NCI-H526 (cell line): ENCODE measurements at places on chromosomes 11 and 22.

DNA sequence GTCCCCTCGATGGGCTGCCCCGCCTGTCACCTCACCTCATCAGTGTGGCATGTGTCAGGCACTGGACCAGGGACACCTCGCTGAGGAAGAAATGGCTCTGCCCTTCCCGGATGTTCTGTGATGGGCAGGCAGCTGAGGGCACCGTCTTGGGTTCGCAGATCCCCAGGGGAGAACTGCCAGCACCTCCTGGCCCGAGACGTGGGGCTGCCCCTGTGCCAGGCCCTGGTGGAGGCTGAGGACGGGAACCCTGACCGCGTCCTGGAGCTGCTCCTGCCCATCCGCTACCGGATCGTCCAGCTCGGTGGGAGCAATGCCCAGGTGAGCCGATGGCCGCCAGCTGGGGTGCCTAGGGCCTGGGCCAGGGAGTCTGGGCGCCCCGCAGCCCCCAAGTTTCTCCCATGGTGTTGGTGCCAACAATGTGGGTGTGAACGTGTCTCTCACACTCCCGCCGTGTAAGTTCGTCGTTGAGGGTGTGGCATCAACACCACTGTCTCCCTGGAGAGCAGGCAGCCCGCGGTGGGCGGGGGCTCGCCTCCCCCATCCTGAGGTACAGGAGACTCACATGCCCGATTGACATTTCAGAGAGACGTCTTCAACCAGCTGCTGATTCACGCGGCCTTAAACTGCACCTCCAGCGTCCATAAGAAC lies 7.3 kb upstream of the GTSE1 start:
- peak; percentile 49 for DNase-seq

DNA sequence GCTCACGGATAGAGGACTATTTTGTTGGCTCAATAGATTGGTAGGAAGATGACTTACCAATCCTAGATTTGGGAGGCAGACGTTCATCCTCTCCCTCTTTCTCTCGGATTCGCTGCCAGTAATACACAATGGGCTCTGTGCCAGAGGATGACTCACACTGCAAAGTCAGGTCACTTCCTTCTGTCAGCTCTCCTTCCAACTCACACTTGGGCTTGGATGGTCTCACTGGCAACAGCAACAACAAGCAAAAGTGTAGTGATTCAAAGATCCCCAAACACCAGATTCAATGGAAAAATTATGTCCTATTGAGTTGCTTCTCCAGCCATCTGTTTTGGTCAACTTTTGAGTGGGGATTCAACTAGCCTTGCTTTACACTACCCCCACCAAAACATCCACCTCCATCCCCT lies 21.7 kb upstream of the HSPA8 start:
- no peak for DNase-seq

- DNase-seq: no peak
These were observed 3.1 kb downstream of the CLMP start for GRCh38 chr11:123191939-123192338.

DNA sequence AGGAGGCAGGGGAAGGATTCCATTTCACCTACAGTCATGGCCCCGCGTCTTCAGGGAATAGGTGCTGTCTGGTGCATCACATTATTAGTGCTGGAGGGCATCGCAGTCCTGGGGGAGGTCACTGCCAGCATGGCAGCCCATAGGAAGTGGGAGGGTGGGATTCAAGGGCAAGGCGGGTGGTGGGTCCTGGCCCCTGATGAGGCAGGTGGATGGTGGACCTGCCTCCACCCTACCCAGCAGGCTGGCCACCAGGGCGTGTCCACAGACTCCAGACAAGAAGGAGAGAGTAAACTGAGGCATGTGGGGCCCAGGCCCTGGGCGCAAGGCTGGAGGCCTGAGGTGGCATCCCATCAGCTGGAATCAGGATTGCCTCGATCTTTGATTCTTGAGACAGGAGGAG lies 53.3 kb downstream of the RTN4R start:
- DNase-seq: no peak

DNA sequence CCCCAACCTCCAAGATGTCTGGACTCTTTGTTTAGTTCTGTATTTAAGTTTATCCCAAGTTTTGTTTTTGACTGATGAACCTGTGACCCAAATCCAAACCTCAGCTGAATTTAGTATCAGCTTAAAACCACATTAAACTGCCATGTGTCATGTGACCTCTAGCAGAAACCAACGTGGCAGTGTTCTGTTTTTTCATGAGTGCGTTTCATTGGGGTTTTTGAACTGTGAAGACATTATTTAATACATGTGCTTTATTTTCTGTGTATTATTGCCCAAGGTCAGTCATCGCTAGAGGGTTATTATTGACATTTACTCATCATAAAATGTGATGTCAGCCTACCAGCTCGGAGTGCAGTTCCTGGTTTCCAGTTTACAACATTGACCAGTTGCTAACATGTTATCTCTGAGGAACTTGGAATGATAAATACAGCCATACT lies 1.8 kb downstream of the TLCD5 start:
- DNase-seq: no peak

DNA sequence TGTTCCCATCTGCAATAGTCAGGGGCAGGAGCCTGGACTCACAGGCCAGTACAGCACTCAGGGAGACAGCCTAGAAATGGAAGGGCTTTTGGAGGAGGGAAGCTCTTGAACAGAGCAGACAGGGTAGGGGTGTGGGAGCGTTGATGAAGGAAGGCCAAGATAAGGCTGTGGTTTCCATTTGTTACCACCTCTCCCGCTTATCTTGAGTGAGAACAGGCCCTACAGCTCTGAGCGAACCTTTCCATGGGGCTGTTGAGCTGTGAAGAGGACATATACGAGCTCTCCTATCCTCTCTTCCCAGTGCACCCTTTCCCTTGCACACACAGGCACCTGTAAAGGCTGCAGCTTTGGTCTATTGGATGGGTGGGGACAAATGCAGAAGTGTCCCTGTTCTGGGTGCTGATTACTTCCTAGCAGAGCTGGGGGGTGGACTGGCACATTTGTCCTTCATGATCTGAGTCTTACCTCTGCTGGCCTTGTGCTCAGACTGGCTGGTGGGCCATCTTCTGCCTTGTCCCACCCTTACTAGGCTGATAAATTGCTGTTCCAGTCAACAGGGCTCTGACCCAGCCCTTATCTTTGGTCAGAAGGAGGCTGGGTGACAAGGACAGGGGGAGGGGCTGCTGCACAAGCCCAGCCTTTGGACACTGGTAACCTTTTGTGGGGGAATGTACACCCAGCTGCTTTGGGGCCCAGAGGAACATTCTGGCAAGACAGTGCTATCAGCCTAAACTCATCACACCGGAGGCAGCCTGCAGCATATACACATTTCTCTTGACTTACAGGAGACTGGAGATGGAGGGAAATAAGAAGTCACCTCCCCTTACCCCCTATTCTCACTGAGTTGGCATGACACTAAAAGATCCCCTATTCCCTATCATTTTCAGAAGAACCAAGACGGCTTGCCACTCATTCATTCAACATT lies 80.1 kb upstream of the NNMT start:
- no peak for DNase-seq

GRCh38 chr11:126904520-126904919 lies 96.0 kb downstream of the KIRREL3 start:
- no peak for DNase-seq

GRCh38 chr22:42320443-42321416 lies 50.3 kb upstream of the TCF20 start:
- DNase-seq: no peak

- peak; percentile 31 for DNase-seq
These were observed 5.5 kb downstream of the YDJC start for GRCh38 chr22:21624120-21624879.

DNA sequence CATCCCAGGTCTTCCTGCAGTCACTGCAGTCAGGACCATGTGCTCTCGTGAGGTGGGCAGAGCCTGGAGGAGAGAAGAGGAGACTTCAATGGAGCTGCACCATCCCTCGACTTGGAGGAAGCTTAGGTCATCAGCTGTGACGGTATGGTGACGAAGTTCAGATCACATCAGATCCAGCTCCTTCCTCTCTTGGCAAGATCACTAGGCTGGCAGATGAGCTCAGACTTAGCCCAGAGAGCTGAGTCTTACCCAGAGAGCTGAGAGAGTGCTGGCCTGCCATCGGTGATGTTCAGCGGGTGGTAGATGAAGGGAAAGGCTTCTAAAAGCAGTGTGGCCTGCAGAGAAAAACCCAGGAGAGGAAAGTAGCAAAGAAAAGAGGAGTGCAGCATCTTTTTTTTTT lies 1.8 kb upstream of the SLC15A3 start:
- DNase-seq: no peak

DNA sequence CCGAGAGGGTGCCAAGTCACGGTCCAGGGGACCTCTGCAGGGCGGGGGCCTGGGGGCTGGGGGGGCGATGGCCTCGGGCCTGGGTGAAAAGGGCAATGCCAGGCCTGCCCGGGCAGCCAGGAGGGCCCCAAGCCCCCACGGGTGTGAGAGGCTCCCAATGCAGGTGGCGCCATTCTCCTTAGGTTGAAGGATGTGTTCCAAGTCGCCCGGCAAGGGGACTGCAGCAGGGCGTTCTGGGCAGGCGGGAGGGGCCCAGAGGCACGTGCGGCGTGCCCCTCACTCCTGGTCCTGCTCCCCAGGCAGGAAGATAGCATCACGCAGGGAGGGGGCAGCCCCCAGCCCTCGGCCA lies 730 bp upstream of the TNNI2 start:
- DNase-seq: no peak

- DNase-seq: no peak
These were observed 144.7 kb downstream of the TENM4 start for GRCh38 chr11:79296141-79296540.

DNA sequence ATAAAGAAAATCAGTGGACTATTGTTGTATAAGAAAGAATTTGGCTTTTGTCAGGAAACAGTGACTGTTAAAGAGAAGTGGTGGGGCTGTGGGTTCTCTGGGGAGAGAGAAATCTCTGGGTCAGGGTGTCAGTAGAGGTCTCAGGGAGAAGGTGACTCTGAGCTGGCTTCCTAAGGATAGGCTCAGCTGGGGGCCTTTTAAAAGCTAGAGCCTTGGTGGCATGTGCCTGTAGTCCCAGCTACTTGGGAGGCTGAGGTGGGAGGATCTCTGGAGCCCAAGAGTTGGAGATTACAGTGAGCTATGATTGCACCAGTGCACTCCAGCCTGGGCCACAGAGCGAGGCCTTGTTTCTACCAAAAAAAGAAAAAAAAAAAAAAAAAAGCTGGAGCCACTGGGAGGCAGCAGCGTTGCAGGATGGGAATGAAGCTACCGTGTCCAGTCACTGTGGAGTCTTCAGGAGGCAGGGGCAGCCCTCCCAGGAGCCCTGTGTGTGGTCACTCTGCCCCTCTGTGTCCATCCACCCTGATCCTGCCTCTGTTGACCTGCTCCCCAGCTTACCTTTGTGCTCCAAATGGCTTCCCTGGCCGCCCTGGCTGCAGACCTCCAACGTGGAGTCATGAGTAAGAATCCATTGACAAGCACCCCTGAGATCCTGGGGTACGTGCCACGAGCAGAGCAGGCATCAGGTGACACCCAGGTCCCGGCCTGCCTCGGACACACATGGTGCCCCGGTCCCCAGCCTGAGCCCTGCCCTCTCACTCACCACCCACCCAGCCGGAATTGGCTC lies 5.4 kb upstream of the MIF start:
- DNase-seq: no peak

DNA sequence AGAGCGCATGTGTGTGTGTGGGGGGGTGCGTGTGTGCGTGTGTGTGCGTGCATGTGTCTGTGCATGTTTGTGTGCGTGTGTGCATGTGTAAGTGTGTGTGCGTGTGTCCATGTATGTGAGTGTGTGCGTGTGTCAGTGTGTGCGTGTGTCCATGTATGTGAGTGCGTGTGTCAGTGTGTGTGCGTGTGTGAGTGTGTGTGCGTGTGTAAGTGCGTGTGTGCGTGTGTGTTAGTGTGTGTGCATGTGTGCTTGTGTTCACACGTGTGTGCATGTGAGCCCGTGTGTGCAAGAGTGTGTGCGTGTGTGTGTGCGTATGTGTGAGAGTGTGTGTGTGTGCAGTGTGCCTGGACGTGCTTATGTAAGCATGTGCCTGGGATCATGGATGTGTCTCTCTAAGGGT lies 14.7 kb upstream of the APOL6 start:
- no peak for DNase-seq
